Activated naive CD4-positive, alpha-beta T cell treated with anti-CD3 and anti-CD28 coated beads, Interleukin-2, amount 50 U/mL, for 72 hours (primary cell): ENCODE measurements at places on chromosomes 5 and 9.

DNA sequence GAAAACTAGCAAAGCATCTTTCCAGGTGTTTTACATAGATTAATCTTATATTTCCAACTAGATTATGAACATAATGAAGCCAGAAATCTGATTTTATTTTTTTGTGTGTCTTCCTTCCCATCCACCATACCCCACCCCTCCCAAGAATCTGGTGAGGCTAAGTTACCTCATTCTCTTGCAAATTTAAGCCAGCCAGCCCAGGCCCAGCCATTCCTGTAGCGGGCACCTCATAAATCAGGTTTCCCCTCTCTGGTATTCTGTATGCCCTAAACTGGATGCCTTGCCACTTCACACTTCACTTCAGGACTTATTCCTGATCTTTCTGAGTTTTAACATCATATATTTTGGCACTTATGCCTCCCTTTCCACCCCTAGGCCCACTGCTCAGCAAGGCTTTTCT is 21.8 kb downstream of the C9 start:
- no peak for DNase-seq

DNA sequence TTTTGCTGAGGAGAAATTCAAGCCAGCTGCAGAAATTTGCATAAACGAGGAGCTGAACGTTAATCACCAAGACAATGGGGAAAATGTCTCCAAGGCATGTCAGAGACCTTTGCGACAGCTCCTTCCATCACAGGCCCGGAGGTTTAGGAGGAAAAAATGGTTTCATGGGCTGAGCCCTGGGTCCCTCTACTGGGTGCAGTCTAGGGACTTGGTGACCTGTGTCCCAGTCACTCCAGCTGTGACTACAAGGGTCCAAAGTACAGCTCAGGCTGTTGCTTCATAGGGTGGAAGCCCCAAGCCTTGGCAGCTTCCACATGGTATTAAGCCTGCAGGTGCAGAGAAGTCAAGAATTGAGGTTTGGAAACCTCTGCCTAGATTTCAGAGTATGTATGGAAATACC is 207.5 kb downstream of the DENND1A start:
- DNase-seq: no peak

DNA sequence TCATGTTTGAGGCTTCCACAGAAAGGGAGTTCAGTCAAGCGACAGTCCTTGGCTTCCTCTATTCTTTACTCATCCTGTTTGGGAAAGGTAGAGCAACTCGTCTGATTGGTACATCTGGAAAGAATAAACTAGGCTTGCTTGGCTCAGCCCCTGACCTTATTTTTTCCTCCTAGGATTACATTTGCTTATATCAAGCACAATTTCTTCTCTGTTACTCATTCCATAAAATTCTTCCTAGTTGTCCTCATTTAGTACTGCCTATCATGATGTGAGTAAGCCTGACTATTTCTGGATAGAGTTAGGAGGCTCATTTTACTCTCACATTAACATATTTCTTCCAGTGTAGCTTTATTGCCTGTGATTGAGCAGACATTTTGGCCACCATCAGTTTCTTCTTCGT is 10.9 kb upstream of the CARNMT1 start:
- no peak for DNase-seq

GRCh38 chr5:152499814-152500535 is 94.9 kb upstream of the NMUR2 start:
- no peak for DNase-seq

GRCh38 chr9:82115900-82116299 is 127.3 kb downstream of the SPATA31D1 start:
- no peak for DNase-seq

GRCh38 chr5:142132916-142133315 is 24.3 kb downstream of the NDFIP1 start:
- DNase-seq: no peak

DNA sequence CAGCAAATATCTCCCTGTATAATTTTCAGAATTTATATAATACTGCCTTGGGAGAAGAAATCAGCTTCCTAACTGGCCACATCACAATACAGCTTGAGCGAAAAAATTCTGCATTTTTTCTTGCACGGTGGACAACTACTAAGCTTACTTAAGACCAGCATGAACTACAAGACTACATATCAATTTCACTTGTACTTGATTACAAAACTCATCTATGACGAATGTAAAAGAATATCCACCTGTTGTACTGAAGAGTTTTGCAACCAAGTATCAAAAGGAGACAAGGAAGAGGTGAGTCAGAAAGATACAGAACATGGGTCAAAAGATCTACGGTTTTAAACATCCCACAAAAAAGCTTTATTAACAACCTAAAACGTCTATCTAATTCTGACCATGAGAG is 279.4 kb downstream of the BNC2 start:
- no peak for DNase-seq

DNA sequence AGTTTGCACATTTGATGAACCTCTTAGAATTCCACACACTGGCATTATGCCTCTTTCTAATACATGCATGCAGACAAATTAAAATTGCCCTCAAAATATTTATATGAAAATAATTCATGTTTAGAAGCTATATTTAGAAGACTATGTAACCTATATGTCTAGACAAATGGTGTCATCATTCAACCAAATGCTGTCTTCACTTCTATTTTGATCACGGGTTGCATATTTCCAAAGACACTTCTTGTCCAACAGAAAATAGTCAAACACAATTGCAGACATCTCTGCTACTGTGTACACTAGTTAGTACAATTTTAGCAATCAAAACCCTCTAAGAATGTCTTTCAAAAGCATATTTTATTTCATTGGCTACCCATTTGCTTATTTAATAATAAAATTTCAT is 114.0 kb downstream of the FBXO38 start:
- no peak for DNase-seq

DNA sequence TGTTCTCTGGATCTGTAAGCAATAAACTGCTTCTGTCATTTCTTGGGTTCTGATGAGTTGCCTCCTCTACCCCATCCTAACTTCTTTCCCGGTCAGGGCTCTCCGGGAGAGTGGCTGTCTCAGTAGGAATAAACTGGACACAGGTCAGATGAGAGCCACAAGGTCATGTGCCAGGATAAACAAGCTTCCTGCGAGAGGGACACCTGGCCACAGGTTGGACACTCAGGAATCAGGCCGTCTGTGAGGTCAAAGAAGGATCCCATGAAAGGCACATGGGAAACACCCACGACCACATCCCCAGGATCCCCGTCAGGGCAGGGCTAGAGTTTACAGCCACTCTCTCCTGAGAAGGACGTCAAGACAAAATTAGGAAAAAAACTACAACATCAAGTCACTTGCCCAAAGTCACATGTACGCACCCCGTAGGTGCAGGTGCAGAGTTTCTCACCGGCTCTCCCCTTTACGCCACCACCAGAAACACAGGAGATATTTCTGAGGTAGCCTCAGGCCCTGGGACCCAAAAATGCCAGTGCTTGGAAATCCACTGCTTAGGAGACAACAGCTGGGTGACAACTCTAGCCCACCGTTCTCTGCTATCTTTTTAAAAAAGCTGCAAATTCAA is 28.7 kb downstream of the CCT5 start:
- no peak for DNase-seq

DNA sequence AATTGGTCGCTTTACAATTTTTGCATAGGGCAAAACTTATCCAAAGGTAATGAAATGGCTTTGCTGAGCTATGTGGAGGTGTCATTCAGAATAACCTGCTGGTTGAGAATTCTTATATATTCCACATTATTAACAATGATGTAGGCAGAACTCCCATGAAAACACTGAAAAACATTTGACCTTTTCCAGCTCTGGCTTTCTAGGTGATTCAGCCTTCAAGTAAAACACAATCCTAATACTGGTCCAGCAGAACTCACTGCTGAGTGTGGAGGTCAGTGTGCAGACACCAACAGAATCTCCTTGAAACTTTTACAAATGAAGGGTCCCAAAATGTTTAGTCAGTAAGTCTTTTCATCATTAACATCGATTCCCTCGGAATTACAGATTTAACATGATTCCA is 162.0 kb upstream of the EFNA5 start:
- no peak for DNase-seq

DNA sequence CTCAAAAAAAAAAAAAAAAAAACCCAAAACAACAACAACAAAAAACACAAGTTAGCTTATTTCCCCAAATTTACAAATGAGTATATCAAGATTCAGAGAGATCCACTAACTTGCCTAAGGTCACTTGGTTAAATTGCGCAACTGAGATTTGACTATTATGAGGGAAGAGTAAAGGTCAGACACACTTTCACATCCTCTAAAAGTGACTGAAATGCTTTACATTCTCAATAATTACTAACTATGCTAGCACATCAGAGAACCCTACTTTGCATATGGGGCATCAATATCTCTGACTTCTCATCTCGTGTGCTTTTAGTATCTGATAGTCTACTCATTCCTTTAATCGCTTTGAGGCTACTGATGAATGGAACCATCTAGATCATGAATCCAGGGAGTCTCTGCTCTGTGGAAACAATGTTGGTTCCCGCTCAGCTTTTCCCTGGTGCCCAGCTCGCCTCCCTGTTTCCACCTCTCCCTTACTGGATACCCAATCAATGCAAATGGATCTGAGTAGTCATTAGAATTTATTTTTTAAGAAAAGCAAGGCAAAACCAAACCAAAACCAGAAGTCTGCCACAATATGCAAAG is 182.1 kb upstream of the TRIM32 start:
- DNase-seq: no peak

DNA sequence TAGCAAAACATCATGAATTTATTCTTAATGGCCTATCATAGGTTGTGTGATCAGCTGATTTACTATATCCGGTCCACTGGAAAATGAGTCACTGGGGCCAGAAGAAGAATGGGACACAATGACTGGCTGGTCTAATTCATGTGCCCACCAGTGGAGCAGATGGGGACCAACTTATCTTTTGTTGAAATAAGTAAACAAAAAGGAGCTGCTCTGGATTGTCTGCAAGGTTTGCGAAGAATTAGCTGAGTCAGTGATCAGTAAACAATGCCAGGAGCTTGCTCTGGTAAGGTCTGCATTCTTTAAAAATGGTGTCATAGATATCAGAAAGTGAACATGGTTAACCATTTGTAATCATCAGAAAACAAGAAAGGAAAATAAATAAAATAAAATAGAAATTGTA is 128.0 kb downstream of the RASEF start:
- DNase-seq: no peak

DNA sequence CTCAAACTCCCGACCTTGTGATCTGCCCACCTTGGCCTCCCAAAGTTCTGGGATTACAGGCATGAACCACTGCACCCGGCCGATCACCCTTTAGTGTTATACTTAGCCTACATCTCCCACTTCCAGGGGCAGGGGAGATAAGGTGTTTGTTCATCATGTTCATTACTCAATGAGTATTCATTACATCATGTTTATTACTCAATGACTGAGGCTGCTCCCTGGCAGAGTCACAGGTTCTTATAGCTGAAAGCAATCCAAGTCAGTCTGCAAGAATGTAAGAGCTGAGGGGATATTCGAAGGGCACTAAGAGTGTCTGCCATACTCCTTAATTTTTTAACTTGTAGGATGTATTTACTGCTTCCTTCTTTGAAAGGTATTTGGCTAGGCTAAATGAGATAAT is 214.2 kb downstream of the SPATA31D1 start:
- no peak for DNase-seq

DNA sequence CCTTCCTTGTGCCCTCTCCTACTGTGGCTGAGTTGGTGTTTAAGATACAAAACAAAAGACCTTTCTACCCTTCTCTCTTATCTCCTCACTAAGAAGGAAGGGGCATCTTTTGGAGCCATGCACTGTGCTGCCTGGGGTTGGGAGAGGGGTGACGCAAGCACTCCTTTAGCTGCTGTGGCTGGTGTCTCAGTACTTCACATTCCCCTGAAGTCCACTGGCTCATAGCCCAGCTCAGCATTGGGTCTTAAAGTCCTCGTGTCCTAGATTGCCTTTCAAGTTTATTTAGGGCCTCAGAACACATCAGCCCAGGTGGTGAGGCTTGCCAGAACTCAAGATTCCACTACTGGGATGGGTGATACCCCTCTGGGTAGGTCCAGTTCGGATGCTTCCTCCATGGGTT is 325.9 kb upstream of the CYLC2 start:
- DNase-seq: no peak

DNA sequence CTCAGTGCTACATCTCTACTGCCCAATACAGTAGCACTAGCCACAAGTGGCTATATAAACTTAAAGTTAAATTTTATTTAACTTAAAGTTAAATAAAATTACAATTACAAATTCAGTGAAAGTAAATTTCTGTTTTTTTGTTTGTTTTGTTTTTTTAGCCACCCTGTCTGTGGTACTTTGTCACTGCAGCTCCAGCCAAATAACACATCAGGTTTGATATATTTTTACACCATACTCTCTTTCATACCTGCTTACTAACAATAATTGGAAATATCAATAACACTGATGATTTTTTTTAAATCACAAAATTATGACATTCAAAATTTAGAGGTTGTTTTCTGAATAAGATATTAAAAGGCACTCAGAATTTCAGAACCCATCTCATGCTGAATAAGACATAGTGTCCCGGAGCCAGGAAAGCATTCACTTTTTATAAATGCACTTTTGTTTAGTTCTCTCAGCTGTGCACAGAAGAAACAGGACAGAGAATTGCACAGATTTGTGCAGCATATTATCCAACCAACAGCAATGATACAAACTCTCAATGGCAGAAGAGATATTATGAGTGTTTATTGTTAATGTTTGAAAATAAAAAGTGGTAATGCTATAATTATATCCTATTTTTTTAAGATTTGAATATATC is 92.6 kb downstream of the EDIL3 start:
- DNase-seq: no peak

- no peak for DNase-seq
Measured at GRCh38 chr5:60163762-60164161, 270.2 kb upstream of the PDE4D start.

GRCh38 chr9:123048748-123049147 is 15.3 kb downstream of the GPR21 start:
- DNase-seq: no peak

DNA sequence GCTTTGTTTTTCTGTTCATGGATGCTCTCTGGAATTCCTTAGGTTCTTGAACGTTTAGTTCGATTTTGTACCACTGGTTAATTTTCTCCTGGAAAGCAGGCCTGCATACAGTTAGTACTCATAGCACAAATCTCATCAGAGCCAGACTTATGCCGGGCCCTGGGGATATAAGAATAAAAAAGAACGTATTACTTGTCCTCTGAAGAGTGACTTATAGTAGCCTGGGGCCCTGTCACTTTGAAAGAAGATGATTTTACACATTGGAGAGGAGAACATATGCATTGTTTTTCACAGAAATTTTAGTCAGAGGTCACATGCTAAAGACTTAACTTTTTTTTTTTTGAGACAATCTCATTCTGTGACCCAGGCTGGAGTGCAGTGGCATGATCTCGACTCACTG is 50.3 kb downstream of the ZNF462 start:
- no peak for DNase-seq
